ENCODE measurements at places on chromosomes 12 and 14.

GRCh38 chr12:2387103-2387834 lies 334.5 kb downstream of the CACNA1C start:
- DNase-seq = no peak

GRCh38 chr12:64099397-64099796 lies 122.7 kb downstream of the KICS2 start:
- no peak for DNase-seq

DNA sequence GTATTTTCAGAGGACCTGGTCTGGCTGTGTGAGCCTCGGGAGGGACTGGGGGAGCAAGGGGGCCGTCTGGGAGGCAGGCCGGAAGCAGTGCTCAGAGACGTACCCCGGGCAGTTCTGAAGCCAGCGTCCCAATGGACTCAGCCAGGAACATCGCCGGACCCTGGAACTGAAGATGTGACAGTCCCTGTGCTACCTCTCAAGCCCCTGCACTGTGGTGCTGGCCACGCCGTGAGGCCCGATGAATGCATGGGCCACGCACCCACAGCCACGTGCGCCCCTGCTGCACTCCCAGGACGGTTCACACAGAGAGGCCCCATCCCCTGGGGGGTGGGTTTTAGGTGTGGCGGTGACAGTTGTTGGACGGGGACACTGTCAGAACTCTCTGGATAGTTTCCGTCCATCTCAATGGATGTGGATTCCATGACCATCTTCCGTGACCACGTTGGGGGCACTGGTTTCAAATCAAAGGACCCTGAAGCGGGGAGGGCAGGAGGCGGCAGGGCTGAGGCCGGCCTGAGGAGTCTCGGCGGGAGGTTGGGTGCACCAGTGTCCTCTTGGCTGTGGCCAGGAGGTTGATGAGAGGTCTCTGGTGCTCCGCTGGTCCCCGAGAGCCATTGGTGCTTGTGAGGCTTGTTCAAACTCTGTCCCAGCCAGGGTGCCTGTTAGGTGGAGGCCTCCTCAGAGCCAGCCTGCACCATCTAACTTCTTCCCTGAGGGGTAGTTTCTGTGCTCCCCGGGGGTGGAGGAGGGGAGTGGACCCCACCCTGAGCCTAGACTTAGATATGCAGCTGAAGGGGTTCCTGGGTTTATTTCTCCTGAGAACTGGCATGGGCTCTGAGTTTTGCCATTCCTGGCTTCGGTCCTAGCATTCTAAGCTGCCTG lies 36.3 kb upstream of the TSPAN9 start:
- no peak for DNase-seq

DNA sequence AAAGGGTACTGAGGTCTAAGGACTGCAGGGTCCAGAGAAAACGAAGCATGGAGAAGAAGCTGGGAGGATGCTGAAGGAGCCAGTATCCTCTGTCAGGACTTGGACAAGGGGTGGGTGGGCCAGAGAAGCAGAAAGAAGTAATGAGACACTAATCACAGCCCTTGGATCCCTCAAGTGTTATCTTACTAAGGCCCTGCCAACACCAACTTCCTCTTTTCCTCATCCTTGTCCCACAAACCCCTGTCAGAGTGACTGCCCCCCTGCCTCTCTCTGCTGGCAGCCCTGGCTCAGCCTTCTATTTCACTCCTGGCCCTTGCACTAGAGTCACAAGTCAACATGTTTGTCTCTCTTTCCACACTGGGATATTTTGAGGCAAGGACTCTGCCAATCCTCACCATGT lies 3.8 kb upstream of the ASIC1 start:
- no peak for DNase-seq

DNA sequence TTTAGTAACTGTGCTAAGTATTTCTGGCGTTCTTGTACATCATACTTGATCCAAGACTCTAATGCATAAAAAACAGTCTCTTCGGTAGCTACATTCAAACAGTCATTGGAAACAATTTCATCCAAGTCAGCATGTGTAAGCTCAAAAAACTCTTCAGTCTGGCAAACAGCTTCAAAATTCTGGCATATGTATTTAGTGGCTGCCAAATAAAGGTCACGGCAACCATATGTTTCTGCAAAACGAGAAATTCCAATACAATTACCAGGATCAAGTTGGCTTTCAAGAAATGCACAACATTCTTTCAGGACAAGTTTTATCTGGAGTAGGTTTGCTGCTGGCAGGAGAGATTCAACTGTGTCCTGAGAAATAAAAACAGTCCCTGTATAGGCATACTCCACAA lies 16.5 kb downstream of the KLHL28 start:
- no peak for DNase-seq

DNA sequence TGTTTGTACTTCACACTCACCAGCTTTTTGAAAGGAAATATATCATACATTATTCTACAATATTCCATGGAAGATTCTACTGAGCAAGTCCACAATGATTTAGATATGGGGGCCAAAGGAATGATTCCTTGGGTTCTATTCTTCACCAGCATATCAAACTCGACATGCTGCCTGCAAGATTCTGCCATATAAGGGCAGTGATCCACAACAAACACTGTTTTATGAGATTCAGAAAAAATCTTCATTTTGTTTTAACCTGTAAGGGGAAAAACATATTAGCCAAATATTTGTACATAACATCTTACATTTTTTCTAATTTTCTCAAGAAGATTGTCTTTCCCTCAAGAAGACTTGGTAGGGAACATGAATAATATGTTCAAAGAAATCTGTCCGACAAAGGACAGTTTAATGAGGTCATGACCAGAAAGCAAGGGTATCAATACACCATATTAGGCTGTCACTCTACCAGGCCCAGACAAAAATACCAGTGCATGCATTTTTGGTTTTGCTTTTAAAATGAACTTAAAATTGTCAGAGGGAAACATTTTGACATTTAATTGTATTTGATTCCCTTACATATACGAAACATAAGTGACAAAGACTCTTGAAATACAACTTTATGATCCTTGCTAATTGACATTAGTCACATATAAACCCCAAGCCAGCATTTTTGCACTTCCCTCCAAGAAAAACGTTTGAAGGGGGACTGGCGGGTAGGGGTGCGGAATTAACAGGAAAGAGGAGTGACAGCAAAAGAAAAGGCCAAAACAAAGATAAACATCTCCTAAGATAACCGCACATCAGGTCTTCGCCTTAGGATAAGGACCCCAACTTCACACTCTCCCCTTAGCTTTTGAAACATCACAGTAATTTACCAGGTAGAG lies 980 bp downstream of the INTS13 start:
- no peak for DNase-seq

- DNase-seq = no peak
Observed at GRCh38 chr14:67675219-67675582, 769 bp upstream of the VTI1B start.

GRCh38 chr12:5335069-5335468 lies 96.8 kb upstream of the NTF3 start:
- DNase-seq = no peak

- DNase-seq = no peak
Observed at GRCh38 chr12:124441443-124442194, 125.8 kb downstream of the NCOR2 start.

Measured in putamen (tissue), 1 donor.